ENCODE measurements at places on chromosomes 5 and 9.

DNA sequence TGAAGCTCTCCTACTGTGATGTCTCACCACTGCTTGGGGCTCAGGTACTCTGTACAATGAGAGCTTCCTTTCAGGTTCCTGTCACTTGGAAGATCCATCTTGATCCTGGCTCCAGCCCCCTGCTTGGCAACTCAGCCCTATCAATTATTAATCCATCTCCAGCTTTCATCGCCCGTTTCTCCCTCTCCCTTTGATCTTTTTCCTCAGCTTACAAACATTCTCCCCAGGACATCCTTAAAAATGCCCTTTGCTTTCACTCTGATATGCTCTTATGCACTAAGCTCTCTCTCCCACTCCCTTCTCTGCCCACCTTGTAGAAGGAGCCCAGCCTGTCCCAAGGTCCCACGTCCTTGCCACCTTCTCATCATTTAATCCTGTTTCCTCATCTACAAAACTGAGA lies 109.0 kb downstream of the FRMD3 start:
- no peak for DNase-seq

DNA sequence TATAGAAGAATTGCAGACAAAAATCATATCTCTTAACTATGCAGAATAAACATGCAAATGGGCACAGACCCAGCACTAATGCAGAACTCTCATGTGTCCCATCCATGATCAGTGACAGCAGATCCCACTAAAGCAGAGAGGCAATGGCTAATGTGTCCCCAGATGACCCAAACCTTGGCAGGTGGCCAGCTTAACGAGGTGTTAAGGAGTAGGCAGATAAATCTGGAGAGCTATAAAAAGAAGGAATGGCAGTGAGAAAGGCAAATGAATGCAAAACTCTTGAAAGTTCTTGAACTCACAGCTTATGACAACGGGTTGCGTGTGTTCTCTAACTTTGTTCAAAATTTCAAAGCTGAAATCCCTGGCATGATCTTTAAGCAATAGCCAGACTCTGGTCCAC lies 265.4 kb downstream of the RASEF start:
- DNase-seq: no peak

- DNase-seq: no peak
Observed at GRCh38 chr5:16547200-16547842, 69.5 kb downstream of the RETREG1 start.

DNA sequence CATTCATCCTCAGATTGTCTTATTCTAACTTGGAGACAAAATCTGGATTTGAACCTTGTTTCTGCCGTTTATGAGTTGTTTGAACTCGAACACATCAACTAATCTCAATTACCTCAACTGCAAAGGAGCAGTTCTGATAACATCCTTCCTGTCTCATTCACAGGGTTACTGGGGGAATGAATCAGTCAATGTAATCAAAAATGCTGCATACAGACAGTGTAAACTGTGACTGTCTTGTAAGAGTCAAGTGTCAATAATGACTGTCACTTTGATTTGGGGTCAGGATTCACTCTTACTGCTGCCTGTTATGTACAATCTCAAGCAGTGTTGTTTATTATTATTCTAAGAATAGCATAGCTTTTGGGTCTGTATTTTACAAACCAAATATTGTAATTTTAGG lies 273.8 kb downstream of the DOCK8 start:
- no peak for DNase-seq

GRCh38 chr5:61449804-61450492 lies 117.9 kb downstream of the ZSWIM6 start:
- DNase-seq: no peak

DNA sequence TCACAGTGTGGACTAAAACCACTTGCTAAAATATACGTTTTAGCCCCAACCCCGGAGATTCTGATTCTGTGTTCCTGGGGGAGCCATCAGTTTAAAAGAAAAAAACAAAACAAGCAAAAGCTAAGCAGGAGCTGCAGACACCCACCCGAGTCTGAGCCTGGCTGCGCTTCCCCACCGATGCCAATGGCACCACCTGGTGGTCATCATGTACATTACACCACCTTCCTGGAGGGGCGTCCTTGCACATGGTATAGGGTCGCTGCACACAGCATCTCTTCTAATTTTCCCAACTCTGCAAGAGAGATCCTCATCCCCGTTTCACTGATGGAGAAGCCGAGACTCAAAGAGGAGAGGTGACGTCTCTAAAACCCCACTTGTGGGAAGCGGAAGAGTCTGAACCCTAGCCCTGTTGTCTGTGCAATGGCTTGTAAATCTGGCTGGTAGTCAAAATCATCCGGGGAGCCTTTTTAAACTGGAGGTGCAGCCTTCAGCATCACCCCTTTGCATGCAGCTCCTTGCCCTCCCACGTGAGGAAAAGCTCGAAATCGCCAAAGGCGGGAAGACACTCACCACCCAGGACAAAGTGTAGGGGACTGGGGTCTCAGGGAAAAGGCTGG lies 23.1 kb upstream of the CNOT6 start:
- DNase-seq: peak; percentile 49

GRCh38 chr9:82406456-82407085 lies 418.0 kb downstream of the SPATA31D1 start:
- DNase-seq: no peak

- DNase-seq: no peak
Observed at GRCh38 chr5:146645342-146645741, 129.4 kb upstream of the GPR151 start.
